ENCODE measurements at places on chromosomes 6 and 20.

DNA sequence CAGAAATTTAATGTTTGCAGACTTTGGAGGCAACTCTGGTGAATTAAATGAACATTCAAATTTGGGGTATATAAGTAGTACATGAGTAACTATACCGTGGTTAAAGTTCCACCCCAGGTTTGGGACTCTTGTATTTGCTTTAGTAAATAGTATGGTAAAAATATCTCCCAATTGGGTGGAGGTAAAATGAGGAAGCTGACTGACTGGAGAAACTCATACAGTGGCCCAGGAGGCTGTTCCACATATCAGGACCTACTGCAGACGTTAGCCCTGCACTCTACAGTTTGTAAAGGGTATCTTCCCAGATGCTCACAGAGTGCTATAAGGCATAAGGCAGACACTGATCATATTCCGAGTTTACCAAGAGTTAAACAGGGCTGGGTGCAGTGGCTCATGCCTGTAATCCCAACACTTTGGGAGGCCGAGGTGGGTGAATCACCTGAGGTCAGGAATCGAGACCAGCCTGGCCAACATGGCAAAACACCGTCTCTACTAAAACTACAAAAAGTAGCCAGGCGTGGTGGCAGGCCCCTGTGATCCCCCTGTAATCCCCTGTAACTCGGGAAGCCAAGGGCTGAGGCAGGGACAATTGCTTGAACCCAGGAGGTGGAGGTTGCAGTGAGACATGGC, 53.7 kb downstream of the CPXM1 start:
- DNase-seq, result no peak

- DNase-seq, result no peak
These were observed 4.2 kb downstream of the STMN3 start for GRCh38 chr20:63648895-63649589.

- DNase-seq, result no peak
These were observed 39.0 kb downstream of the SLC17A5 start for GRCh38 chr6:73614802-73615201.

DNA sequence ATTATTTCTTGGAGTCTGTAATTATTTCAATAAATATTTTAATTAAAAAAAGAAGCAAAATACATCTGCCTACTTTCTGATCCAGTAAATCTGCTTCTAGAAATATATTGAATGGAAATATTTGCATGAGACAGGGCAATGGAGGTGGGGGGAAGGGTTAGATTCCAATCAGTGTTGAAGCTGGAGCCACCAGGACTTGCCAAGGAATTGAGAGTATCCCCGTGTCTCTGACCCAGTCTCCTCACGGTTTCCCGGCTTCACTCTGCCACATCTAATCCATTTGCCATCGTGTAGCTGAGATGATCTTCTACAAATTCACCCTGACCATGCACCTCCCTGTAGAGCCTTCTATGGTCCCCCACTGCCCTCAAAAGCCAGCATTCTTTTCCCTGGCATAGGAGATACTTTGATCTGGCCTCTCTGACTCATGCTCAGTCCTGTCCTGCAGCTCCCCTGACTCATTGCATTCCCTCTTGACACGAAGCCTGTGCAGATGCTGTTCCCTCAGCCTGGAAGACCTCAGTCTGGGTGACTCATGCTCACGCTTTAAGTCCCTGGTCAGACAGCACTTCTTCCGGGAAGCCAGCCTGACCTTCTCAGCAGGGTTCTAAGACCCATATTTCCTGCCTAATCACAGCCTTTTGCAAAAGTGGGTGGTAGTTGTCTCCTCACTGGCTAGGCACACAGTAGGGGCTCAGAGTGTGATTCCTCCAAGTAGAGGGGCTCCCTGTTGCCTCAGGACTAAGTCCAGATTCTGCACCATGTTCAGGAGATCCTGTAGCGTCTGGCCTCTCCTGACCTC, 23.0 kb upstream of the FKBP1A start:
- peak; percentile 35 for DNase-seq

DNA sequence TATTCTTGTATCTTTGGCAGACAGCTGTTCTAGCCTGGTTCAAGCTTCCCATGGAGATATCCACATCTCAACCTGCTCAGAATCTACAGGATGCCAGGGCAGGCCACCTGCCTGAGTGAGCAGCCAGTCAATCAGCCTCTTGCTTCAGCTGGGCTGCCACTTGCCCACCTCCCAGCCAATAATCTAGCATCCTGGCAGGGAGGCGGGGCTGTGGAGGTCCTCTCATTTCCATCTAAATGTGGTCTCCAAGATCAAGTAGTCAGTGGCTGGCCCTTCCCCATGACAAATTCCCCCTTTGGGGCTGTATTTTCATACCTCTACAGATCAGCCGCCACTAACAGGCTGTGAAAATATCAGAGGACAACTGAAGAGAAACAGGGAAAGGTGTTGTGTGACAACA, 33.0 kb upstream of the SPDEF start:
- DNase-seq, result no peak

DNA sequence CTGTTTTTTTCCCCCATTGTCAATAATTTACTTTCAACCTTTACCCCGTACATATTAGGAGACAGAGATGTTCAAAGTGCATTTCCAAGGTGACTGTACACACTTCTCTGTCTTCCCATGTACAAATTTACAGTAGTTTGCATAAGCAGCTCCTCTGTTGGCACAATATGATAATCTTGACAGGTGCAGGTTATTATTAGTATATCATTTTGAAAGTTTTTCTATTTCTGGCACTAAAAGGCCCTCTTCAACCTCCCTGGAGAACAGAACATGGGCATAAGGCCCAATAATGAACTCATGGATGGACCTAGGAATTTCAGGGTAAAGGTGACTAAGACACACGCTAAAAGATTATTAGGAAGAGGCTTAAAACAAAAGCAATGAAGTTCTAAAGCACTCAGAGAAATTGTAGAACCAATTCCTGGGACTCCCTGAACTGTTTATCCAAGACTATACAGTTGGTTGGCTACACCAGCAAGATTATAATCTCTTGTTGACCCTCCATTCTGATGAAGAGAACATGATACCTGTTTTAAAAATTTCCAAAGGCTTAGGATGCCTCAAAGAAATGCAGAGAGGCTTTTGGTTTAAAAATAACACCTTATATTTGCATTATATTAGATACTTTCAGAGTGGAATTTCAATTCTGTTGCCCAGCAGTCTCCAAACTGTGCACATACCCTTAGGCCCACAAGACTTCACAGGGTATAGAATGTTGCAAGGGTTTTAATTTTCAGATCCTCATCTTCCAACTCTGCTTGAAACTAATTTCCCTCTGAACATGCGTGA, 1.1 kb downstream of the AIG1 start:
- no peak for DNase-seq

DNA sequence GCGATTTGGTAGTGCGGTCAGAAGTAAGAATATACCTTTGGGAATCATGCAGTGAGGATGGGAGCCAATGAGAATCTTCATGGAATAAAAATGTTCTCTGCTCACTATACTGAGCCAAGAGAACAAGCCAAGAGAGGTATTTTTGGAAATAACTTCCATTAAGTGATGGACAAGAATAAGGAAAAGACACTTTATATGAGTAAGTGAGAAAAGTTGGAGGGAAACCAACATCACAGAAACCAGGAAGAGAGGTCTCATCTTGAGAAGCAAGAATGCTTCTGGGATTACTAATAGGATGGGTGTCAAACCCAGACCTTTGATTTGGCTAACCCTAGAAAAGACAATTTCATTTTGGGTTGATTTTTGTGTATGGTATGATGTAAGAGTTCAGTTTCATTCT, 181.2 kb upstream of the JAG1 start:
- no peak for DNase-seq

- no peak for DNase-seq
These were observed 8.8 kb downstream of the TRIM27 start for GRCh38 chr6:28914941-28915340.

DNA sequence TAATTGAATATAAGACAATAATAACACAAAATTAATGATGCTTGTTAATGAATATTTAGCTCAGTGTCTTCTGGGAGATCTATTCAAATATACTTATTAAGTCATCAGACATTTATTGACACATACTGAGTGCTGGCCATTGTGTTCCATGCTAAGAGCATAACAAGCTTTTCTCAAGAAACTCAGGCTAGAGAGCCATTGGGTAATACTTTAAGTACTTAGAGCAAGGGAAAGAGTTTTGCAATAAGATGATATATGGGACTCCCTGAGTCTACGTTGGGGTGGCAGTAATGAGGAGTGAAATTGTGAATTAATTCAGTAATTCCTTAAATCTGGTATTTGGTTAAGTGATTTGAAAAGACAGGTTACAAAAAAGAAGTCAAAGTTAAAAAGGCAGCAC, 11.1 kb downstream of the TMEM200A start:
- DNase-seq, result no peak

DNA sequence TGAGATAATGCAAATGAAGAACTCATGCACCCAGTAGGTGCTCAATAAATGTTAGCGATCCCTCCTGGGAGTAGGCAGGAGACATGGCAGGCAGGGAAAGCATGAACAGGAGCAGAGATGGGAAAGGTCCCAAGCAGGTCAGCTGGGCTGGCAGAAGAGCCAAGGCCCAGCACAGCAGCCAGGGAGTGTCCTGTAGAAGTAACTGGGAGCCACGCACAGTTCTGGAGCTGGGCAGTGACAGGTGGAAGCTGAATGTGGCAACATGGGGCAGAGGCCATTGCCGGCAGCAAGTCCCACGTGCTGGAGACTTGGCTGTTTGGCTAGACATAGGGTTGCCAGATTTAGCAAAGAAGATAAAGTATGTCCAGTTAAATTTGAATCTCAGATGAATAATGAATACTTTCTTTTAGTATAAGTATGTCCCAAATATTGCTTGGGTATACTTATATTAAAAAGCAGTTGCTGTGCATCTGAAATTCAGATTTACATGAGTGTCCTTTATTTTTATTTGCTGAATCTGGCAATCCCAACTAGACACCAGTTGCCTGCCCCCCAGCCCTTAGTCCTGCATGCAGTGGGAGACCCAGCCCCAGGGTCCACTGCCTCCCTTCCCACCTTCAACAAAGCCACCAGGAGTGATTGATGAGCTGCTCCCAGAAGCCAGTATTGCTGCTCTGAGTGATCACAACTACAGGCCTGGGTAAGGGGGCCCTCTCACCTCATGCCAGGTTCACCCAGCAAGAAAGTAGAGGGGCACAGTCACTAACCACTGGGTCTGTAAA, 3.7 kb upstream of the LPIN3 start:
- DNase-seq, result no peak

DNA sequence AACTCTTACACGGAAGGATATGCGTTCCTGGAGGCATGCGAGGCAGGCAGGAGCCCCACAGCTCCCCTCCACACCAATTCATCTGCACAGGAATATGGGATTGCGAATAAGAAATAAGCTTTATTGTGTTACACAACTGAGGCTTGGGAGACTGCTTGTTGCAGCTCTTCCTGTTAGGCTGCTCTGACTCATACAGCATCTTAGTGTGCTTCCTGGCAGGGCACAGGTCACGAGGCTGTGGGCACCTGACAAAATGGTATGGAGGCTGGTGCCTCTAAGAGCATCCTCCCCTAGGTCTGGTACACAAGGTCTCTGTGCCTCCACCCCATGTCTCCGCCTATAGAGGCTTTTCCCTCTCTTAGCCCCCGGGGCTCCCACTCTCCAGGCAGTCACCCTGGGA, 6.8 kb downstream of the SLC22A3 start:
- DNase-seq, result no peak

DNA sequence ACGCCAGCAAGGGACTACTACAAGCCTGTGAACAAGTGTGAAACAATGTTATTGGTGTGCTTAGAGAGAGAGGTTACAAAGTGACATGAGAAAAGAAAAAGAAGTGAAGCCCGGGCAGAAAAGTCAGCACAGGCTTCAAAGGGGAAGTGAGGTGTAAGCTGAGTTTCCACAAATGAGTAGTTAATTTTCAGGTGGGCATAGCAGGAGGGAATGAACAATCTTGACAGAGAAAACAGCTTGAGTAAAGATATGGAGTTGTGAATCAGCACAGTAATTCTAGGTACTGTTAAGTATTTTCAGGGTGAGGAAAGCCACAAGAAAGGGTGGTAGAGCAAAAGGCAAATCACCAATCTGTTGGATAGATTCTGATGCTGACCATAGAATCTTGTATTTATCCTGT, 4.3 kb downstream of the KCNQ5 start:
- DNase-seq, result no peak

DNA sequence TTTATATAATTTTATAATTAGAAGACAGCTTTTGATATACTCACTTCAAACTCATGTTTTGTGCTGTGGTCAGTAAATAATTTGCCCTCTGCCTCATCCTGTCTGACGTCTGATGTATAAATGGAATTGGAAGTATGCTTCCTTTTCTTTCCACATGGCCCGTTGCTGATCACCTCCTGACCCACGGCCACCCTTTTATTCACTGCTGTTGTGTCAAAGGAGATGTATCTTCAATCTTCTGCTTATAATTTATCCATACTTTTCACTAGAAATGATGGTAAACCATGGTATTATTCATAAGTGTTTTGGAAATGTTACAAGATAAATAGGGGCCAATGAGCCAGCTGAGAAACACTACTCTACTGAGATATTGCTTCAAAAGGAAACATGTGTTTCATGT, 841.8 kb downstream of the PHF3 start:
- no peak for DNase-seq

GRCh38 chr6:75090576-75090975, 115.3 kb downstream of the COL12A1 start:
- no peak for DNase-seq

DNA sequence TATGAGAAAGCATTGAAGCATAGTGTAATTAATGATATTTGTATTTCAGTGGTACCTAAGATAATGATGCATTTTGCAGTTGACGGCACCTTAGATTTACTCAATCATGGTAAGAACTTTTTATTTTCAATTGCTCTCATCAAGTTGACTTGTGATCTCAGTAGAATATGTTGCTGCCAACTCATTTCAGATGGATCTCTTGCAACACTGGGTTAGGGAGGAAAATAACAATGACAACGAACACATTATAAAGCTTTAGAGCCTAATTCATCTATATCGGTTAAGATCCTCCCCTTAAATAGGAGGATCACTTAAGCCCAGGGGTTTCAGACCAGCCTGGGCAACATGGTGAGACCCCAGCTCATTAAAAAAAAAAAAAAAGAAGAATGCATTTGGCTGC, 18.0 kb upstream of the TBC1D22B start:
- DNase-seq, result no peak

DNA sequence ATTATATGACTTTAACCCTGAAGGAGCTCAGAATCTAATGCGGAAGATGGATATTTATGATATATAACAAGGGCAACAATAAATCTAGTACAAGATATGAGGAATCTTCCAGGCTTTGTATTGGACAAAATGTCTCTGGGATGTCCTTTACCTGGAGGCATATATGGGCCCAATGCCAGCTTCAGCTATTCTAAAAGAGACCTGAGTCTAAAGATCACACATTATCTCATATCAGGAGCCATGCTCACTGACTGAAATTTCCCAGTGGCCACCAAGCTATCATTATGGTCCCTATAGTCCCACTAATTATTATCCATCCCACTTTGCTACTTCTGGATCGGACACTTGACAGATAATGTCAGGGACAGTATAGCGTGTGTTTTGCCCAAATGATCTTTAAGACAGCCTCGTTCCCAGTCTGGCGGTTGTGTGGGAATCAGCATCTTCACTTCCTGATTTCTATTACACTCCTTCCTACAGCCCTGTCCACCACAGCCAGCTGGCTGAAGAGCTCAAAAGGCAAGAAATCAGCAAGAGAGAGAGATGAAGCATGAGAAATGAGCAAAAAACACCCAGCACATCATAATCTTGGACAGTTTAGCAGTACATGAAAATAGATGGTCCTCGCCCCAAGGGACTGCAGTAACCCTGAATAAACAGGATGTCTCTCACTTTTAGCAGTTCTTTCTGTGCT, 34.9 kb downstream of the KLHL31 start:
- no peak for DNase-seq

- no peak for DNase-seq
These were observed 6.4 kb upstream of the TBXT start for GRCh38 chr6:166174031-166174430.

All from K562 (cell line).